Activated naive CD8-positive, alpha-beta T cell treated with anti-CD3 and anti-CD28 coated beads, Interleukin-2, amount 50 U/mL, for 16 hours (primary cell): ENCODE measurements at places on chromosomes 1 and 21.

- no peak for DNase-seq
These were observed 5.7 kb downstream of the SMG5 start for GRCh38 chr1:156276966-156277381.

DNA sequence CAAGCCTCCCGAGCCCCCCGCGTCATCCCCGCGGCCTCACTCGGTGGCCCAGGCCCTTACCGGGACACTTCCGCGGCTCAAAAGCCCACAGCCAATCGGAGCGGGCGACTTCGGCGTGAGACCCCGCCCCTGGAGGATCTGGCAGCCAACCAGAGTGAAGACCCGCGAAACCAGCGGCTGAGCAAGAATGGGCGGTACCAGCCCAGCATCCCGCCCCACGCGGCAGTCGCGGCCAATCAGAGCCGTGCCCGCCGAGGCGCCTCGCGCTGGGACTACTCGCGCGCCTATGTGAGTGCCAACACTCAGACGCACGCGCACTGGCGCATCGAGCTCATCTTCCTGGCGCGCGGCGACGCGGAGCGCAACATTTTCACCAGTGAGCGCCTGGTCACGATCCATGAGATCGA is 22.5 kb downstream of the DISP3 start:
- DNase-seq: no peak

DNA sequence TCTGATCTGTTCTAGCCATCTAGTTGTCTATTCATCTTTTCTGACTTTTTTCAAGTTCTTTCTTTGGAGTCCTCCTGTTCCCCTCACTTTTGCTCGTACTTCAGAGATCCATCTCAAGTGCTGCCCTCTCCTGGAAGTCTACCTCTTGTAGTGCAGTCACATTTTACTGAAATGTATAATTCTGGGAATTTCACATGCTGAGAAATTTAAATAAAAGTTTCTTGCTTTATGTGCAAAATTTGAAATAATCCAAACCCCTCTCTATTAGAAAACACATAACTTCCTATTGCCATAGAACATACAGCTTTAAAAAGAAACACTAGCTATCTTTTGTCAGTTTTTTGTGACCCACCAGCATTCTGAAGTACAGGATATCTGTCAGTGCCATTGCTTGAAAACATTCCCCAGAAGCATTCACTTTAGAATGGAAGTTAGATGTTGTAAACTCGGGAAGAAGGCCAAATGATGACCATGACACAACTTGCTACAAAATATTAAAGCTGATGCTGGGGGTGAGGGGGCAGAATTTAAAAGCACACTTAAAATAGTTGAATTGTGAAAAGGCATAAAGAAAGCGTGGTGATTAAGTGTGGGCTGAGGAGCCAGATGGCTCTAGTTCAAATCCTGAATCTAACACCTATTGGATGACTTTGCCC is 22.0 kb downstream of the RLF start:
- no peak for DNase-seq

DNA sequence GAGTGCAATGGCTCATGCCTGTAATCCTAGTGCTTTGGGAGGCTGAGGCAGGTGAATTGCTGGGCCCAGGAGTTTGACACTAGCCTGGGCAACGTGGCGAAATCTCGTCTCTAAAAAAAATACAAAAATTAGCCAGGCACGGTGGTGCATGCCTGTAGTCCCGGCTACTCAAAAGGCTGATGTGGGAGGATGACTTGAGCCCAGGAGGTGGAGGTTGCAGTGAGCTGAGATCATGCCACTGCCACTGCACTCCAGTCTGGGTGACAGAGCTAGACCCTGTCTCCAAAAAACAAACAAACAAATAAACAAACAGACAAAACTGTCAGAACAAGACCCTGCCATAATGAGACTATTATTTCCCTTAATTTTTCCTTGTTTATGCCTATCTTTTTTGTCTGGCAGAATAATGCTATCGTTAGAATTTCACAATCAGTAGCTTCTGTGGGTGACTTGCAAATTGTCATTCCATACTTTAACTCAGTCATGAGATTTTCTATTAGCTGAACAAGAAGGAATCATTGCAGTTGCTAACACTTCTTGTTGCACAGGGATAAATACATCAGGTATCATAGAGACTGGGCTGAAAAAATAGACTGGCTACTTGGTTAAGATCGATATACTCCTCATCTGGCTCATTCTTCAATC is 7.5 kb upstream of the THEM4 start:
- DNase-seq: no peak

DNA sequence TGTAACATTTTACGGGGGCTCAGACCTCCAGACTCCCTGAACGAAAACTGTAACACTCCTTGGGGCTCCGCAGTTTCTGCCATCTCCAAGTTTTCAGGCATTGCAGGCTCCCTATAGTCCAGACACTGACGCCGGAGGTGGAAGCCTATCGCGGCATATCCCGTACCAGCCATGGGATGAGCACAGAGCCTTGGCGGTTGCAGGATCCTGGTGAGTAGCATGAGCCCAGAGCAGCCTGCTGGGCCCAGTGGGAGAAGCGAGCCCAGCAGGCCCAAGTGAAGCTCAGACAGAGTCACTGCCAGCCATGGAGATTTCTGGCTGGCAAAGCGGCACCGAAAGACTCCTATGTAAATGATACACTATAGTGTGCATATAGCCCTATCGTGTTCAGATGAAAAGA is 446.8 kb downstream of the COL11A1 start:
- DNase-seq: no peak

- no peak for DNase-seq
These were observed 1844.7 kb downstream of the NCAM2 start for GRCh38 chr21:22842875-22843274.

- DNase-seq: no peak
These were observed 423.5 kb downstream of the OMA1 start for GRCh38 chr1:58123051-58123450.

GRCh38 chr1:230754796-230755195 is 7.6 kb downstream of the CAPN9 start:
- no peak for DNase-seq

- DNase-seq: no peak
These were observed 16.0 kb upstream of the AGO1 start for GRCh38 chr1:35866991-35867390.

GRCh38 chr1:55980582-55980981 is 598.8 kb downstream of the PLPP3 start:
- no peak for DNase-seq

DNA sequence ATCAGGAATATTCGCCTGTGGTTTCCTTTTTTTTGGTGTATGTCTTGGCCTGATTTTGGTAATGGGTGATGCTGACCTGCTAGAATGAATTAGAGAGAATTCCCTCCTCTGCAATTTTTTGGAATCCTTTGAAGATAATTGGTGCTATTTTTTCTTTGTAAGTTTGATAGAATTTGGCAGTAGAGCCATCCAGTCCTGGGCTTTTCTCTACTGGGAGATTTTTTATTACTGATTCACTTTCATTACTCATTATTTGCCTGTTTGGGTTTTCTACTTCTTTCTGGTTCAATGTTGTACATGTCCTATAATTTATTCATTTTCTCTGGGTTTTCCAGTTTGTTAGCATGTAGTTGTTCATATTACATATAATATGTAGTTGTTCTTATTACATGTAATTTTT is 48.7 kb downstream of the NTMT2 start:
- no peak for DNase-seq

GRCh38 chr1:208298593-208299269 is 54.5 kb upstream of the PLXNA2 start:
- DNase-seq: no peak

- DNase-seq: no peak
These were observed 5.7 kb downstream of the KNCN start for GRCh38 chr1:46545784-46546183.

- DNase-seq: no peak
These were observed 9.6 kb downstream of the TMEM9 start for GRCh38 chr1:201144701-201145100.

GRCh38 chr1:182488803-182489202 is 38.9 kb downstream of the RGSL1 start:
- no peak for DNase-seq

DNA sequence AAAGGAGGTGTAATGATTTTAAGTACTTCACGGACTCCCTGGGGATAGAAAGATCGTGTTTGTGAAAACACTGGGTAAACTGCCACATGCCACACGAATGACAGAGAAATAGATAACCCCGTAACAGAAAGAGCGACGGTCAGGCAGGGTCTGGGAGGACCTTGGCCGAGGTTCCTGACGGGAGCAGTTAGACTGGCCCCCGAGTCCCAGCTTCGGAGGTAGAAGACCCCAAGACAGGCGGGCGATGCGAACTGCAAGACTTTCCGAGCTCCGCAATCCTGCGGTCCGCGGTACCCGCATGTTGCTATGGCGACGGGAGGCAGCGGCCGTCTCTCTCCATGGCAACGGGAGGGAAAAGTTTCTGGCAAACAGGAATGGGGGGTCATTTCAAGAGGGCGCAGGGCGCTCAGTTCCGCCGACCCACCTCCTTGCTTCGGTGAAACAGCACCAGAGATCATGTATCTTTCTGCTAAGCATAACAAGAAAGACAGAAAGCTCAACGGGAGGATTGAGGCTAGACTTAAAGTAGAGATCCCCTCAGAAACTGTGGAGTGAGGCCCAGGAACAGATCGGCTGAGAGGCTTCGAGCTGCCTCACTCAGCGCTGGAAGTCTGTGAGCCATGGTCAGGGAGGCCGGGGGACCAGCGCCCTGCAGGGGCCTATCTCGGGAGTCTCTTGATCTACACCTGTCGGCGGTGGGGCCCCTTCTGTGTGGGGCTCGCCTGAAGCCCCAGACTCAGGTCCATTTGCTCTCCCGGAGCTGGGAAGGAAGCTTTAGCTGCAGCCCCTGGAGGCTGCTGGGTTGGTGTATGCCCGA is 685 bp upstream of the SYT6 start:
- DNase-seq: no peak
